ENCODE measurements at places on chromosomes 7 and 10.

- DNase-seq, result no peak
These were observed 31.2 kb downstream of the GRK5 start for GRCh38 chr10:119238577-119238976.

DNA sequence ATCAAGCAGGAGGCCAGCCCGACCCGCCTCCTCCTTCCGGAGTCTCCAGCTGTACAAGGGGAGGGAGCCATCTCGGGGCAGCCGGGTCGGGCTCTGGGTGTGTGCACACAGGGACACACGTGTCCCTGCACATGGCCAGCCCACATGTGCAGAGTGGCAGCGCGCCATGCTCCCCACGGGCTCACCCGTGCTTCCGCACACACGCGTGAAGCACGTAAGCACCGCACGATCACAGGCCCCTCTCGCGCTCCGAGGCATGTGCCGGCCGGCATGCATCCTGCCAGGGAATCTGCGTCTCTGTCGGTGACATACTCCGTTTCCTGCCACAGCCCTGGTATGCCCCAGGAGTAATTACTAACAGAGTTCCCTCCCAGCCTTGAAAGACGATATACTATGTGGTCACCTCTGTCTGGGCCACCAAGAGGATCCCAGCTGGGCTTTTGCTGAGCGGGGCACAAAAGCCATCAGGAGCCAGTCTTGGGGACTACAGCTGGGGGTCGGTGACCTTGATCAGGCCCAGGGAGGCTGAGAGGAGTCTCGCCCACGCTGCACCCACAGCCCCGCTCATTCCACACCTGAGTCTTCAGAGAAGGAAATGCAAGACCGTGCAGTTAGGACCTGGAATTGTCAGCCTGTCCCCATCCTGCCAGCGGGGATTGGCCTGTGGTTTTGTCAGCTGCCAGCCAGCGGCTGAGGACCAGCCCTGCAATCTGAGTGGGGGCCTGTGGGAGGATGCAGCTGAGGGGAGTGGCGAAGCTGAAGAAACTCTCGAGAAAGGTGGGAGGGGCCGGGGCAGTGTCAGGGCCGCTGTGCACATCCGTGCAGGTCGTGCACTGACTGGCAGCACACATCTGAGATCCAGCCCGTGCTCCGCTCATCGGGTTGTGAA is 11.0 kb upstream of the LFNG start:
- peak; percentile 56 for DNase-seq

DNA sequence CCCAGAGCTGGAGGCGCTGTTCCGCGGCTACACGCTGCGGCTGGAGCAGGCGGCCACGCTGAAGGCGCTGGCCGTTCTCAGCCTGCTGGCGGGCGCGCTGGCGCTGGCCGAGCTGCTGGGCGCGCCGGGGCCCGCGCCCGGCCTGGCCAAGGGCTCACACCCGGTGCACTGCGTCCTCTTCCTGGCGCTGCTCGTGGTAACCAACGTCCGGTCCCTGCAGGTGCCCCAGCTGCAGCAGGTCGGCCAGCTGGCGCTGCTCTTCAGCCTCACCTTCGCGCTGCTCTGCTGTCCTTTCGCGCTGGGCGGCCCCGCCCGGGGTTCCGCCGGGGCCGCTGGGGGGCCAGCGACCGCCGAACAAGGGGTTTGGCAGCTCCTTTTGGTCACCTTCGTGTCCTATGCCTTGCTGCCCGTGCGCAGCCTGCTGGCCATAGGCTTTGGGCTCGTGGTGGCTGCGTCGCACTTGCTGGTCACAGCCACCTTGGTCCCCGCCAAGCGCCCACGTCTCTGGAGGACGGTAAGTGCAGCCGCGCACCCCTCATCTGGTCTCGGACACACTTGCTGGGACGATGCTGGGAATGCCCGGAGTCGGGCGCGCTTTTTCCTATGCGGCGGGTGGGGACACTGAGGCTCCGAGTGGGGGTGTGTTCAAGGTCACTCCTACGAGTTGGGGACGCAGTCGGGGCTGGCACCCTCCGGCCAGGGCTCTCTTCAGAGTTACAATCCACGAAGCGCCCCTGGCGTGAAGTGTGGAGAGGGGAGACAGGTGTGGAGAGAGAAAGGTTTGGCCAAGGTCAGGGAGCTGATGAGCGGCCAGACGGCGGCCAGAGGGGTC is 717 bp downstream of the ADCY1 start:
- peak; percentile 3 for DNase-seq

DNA sequence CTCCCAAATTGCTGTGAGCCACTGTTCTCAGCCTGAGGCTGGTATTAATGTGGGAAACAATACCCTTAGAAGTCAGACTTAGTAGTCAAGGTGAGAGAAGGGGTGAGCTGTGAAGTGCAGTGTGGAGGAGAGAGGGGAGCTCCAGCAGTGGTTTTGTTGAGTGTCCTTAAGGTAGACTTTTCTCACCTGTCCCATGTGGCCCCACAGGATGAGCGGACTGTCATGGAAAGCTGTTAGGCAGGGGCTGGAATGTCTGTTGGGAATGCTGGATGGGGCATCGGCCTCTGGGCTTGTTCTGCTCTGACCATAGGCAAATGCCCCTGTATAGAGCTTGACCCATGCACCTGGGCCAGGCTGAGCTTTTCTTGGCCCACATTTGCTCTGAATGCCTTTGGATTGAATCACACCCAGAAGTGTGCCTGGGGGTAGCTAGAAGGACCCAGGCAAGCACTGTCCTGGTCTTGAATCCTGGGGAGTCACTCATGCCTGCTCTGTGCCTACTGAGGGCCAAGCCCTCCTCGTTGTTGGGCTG is 36.3 kb upstream of the SH2D4B start:
- DNase-seq, result no peak

GRCh38 chr7:101363734-101364374 is 1.2 kb downstream of the COL26A1 start:
- DNase-seq, result peak; percentile 61

- no peak for DNase-seq
These were observed 61.6 kb downstream of the ENO4 start for GRCh38 chr10:116910910-116911309.

DNA sequence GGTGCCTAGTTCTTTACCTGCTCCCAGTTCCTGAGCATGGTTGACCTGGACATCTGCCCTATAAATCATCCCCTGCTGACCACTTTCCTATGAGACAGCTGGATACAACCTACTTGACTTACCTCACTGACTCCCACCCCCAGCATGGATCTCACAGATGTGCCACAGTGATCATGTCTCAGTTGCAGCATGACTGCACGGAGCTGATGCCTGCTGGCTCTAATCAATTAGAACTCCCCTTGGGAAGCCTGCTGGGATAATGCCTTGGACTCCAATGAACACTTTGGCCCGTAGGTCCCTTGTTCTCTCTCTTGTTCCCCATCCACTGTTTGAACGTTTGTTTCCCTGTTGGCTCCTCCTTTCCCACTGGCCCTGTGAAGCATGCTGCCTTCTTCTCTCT is 271.2 kb upstream of the IGFBP3 start:
- no peak for DNase-seq

- no peak for DNase-seq
These were observed 198.0 kb downstream of the SKIDA1 start for GRCh38 chr10:21327289-21327993.

DNA sequence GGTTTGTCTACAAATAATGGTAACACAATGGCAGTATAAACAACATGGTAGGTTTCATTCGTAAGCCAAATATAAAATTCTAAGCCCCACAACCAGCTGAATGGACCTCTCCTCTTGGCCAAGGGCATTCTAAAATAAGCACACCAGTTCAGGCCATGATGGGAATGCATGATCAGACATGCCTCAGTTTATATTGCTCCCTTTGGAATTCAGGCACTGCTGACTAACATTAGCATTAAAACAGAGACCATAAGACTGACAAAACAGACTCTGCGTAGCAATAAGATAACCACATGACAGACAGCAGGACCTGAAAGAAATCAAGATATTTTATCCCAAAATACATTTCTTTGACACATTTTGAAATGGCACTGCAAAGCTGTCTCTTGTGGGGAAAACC is 125.8 kb downstream of the FAM107B start:
- no peak for DNase-seq

GRCh38 chr7:131105294-131105798 is 222.3 kb upstream of the MKLN1 start:
- DNase-seq, result no peak

DNA sequence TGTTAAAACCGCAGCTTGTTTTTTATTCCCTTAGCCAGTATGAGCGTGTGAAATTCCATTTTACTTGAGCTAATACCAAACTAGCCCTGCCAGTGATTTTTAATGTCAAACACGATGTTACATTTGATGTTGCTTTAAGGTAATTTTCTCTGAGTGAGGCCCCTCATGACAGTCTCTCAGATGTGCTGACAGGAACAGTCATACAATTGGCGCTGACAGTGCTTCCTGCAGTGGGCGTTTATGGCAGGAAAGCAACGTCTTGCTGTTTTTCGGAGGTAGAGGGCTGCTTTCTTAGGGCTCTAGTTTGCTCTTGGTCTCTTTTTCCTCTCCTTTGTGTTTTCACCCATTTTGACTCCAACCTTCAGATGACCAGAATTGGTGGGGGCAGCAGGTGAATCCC is 19.3 kb downstream of the PON1 start:
- DNase-seq, result no peak

Measured in stimulated activated CD4-positive, alpha-beta T cell treated with anti-CD3 and anti-CD28 coated beads, Interleukin-12 subunit alpha, Interleukin-12 subunit beta, amount 100 ng/mL, for 48 hours (primary cell).